ENCODE measurements at places on chromosomes 12 and 14. TPM values are rescaled to one million over a fixed set of nuclear protein-coding genes. Genes with fewer than 3 reads are reported as not detected.

SLC8A3 gene
- not detected for total RNA-seq

TNS2 gene
- 0.58 TPM for total RNA-seq

- peaks cover 28% of the 10 kb centered on the region for H3K27me3 ChIP-seq
- H3K36me3 ChIP-seq = no peaks in the 10 kb centered on the region
- H3K4me1 ChIP-seq = peaks cover 2% of the 10 kb centered on the region
- DNase-seq = no peak
- H3K4me3 ChIP-seq = no peak overlapping the region
Measured at GRCh38 chr14:35506927-35507326, 27.0 kb upstream of the INSM2 start.

TSPAN11 gene
- total RNA-seq = not detected

- no peak overlapping the region for H3K27ac ChIP-seq
- H3K4me3 ChIP-seq = no peak overlapping the region
- no peaks in the 10 kb centered on the region for H3K27me3 ChIP-seq
- H3K4me1 ChIP-seq = no peaks in the 10 kb centered on the region
Measured at GRCh38 chr12:18782827-18783226, 44.9 kb downstream of the CAPZA3 start.

DNA sequence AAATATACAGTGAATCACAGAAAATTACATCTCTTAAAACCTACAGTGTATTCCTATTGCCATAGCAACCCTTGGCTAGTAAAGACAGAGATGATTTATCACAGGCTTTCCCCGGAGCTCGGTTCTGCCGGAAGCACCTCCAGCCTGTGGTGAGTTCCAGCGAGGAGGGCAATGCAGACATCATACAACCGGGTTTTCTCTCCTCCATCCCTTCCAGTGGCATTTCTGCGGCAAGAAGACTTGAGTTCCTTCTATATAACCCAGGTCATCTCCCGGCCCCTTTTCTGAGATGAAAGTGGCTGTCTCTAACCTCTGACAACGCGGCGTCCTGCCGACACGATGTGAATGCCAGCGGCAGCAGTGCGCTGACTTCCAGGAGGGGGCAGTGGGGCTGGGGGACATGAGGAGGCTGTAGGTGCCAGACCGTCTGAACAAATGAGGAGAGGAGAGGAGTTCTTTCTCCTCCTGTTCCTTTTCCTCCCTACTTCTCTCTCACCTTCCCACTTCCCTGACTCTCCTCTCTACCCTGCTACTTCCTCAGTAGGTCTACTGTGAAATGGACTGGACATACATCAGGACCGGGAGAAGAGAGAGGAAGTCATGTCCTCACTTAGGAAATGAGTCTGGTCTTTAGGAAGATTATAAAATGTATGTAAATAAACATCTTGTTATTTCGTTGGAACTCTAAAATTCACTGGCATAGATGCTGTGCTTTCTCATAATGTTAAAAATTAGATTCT lies 68.6 kb upstream of the MAX start:
- H3K4me1 ChIP-seq = peaks cover 29% of the 10 kb centered on the region
- H3K4me3 ChIP-seq = peak overlapping the region; percentile 61
- H3K36me3 ChIP-seq = no peaks in the 10 kb centered on the region
- peak; percentile 68 for DNase-seq
- peaks cover 12% of the 10 kb centered on the region for H3K27me3 ChIP-seq
- H3K27ac ChIP-seq = peak overlapping the region; percentile 5

GRCh38 chr12:76714415-76714814 lies 49.5 kb upstream of the ZDHHC17 start:
- H3K4me1 ChIP-seq = no peaks in the 10 kb centered on the region
- no peak for DNase-seq
- H3K27me3 ChIP-seq = no peaks in the 10 kb centered on the region
- no peak overlapping the region for H3K4me3 ChIP-seq
- H3K36me3 ChIP-seq = no peaks in the 10 kb centered on the region

- H3K27me3 ChIP-seq = no peaks in the 10 kb centered on the region
- H3K4me1 ChIP-seq = no peaks in the 10 kb centered on the region
- H3K36me3 ChIP-seq = peaks cover 38% of the 10 kb centered on the region
- H3K4me3 ChIP-seq = no peak overlapping the region
Measured at GRCh38 chr14:71050227-71050823, 143.1 kb downstream of the PCNX1 start.

- H3K27ac ChIP-seq = no peak overlapping the region
- H3K36me3 ChIP-seq = no peaks in the 10 kb centered on the region
- no peak overlapping the region for H3K4me3 ChIP-seq
- DNase-seq = no peak
- H3K4me1 ChIP-seq = no peaks in the 10 kb centered on the region
Measured at GRCh38 chr14:79011920-79012204, 841.7 kb downstream of the NRXN3 start.

All from activated CD8-positive, alpha-beta memory T cell treated with anti-CD3 and anti-CD28 coated beads, Interleukin-2, amount 10 ng/mL, durations not matched to agents 7 days and 5 days (primary cell).